ENCODE measurements at places on chromosomes 3 and 15.

DNA sequence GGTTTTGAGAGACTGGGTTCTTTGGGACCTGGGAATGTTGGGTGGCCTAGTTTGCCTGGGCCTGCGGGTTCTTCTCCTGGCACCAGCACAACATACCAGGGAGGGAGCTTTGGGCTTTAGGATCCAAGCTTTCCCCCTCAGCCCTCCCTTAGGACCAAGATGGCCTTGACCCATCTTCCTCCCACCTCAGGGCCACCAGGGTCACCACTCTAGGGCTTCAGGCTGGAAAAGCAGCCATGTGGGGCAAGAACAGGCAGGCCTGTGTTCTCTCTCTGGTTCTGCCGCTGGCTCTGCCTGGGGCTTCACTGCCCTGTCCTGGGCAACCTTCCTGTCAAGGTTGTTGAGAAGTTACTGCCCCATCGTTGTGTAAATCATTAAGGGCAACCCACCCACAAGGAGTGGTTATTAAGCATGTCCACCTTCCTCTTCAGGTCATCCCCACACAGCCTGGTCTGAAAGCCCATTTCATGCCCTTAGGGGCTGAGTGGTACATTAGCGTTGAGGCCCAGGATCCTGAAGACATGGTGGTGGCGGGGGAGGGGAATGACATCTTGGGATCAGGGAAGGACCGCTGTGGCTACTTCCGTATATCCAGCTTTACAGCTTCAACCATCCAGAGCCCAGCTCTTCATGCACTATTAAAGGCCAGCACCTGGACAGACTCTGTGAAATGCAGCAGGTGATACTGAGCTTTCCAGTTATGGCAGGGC lies 652 bp downstream of the DUOX1 start:
- DNase-seq = no peak

- peak; percentile 29 for DNase-seq
Observed at GRCh38 chr15:76057332-76058000, 2.3 kb upstream of the TMEM266 start.

GRCh38 chr3:120448756-120449155 lies 2.0 kb downstream of the FSTL1 start:
- DNase-seq = peak; percentile 98

- DNase-seq = no peak
Observed at GRCh38 chr3:149744151-149744550, 8.1 kb downstream of the COMMD2 start.

DNA sequence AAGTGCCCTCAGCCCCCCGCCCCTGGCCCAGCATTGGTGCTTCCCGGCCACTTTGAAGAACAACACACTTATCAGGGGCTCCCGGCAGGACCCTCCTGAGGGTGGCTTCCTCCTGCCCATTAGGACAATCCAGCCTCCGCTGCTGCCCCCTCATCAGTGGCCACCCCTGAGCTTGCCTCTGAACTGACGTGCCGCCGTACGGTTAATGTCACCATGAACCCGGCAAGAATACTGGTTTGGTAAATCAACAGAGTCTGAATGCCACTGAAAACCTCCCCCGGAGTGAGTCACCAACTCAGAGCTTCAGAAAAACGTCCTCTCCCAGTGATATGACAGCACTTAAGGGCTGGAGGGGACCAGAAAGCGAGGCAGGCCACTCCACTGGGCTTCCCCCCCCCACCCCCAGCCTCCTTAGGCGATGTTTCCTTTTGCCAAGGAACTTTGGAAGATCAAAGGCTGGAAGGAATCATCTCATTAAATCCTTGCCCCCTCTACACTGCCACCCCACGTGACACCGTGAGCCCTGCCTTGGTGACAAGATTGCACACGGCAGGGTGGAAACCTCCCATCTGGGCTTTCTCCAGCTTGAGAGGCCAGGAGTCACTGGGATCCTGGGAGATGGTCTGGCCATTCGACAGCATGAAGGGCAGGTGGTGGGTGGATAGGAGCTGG lies 142.1 kb downstream of the NUP210 start:
- no peak for DNase-seq

DNA sequence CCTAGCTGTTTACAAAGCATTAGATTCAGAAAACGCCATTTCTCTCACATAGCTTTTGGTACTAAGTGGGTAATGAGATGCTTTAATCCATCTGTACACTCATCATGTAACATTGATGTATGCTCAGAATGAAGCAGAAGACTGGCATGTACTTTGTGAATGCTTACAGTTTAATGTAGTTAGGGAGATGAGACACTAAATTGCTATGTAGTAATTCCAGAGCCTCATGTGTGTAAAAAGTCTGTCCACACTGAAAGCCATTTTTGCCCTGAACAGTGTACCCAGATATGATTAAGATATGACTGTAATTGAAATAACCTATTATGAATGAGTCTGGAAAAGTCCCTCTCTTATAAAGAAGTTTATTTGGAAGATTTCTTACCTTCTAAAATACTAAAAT lies 66.5 kb downstream of the ARMC8 start:
- no peak for DNase-seq

GRCh38 chr15:88428053-88428452 lies 39.1 kb downstream of the MRPL46 start:
- no peak for DNase-seq

DNA sequence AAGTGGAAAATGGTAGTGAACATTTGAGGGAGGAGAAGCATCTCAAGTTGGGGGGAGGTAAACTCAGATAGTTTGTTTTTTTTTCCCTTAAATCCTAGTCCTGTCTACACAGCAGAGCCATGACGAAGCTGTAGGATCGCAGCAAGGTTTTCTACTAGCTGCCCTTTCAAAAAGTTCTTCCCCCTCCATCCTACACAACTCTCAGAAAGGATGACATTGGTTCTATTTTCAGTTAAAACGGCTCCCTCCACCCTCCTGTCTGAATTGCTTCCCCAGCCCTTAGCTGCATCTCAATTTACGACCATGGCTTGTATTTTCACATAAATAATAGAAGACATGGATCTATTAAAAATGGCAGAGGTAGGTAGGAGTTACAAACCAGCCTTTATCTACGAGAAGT lies 2.2 kb downstream of the HOMER2 start:
- no peak for DNase-seq

DNA sequence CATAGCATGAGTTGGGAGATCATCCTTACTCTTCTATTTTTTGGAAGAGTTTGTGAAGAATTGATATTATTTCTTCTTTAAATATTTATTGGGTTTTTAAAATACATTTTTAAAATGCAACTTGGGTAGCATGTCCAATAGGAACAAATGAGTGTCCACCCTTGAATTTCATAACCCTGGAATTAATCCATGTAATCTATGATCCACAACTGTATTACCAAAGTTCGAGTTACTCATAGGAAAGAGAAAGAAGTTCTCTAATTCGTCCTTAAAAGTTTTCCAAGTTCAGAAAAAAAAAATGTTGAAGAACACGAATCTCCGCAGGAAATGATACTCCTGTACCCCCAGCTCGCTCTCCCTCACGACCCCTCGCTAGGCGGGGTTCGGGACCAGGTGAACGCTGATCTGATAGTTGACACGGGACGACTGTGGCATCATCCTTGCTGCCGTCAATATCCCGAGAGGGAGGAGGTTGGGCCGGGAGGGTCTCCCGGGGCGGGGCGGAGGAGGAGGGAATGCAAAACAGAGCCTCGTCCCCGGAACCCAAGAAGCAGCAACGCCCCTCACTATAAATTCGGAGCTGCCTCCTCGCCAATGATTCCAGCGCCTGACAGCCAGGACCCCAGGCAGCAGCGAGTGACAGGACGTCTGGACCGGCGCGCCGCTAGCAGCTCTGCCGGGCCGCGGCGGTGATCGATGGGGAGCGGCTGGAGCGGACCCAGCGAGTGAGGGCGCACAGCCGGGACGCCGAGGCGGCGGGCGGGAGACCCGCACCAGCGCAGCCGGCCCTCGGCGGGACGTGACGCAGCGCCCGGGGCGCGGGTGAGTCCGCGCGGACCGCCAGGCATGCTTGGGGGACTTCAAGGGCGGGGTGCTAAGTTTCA lies at the start of gene AGTR1:
Gene AGTR1, plus strand, starts transcription at position 598 of the 884 bp plus-strand sequence. CDS start 43,133 bp downstream, outside the sequence.
- peak; percentile 86 for DNase-seq

- peak; percentile 65 for DNase-seq
Observed at GRCh38 chr3:141412087-141412935, 44.0 kb downstream of the ZBTB38 start.

- peak; percentile 98 for DNase-seq
Observed at GRCh38 chr15:29612096-29612495, 210.2 kb downstream of the TJP1 start.

DNA sequence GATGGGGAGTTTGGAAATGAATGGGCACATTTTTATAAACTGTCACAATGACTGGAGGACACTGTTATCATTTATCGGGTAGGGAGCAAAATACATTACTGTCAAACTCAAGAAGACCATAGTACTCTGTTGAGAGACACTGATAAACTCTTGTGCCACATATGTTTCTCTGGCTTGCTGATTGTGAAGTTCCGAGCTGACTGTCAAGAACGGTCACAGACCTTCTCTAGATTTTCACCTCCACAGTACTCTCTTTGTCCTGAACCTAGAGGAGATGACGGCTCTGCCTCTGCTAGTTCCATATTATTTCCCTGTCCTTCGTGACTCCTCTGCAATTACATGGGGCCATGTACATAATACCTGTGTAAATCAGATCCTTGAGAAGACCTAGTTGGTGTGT lies 451.9 kb downstream of the LPP start:
- DNase-seq = no peak

DNA sequence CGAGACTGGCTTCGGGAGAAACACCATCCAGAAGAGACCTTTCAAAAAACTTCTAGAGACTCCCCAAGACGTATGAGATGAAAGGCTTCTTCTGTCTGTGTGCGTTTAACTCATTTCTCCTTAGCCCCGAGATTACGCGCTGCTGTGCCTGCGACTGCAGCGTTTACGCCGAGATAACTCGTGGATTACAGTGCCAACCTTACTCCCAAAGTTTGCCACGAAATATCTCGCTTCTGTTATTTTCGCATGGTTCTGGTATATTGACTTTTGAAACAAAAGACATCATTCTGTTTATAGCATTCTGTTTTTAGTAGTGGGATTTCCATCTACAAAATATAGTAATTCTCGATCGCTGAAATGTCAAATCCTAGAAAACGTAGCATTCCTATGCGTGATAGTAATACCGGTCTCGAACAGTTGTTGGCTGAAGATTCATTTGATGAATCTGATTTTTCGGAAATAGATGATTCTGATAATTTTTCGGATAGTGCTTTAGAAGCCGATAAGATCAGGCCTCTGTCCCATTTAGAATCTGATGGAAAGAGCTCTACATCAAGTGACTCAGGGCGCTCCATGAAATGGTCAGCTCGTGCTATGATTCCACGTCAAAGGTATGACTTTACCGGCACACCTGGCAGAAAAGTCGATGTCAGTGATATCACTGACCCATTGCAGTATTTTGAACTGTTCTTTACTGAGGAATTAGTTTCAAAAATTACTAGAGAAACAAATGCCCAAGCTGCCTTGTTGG lies 467 bp downstream of the PGBD4 start:
- DNase-seq = no peak

DNA sequence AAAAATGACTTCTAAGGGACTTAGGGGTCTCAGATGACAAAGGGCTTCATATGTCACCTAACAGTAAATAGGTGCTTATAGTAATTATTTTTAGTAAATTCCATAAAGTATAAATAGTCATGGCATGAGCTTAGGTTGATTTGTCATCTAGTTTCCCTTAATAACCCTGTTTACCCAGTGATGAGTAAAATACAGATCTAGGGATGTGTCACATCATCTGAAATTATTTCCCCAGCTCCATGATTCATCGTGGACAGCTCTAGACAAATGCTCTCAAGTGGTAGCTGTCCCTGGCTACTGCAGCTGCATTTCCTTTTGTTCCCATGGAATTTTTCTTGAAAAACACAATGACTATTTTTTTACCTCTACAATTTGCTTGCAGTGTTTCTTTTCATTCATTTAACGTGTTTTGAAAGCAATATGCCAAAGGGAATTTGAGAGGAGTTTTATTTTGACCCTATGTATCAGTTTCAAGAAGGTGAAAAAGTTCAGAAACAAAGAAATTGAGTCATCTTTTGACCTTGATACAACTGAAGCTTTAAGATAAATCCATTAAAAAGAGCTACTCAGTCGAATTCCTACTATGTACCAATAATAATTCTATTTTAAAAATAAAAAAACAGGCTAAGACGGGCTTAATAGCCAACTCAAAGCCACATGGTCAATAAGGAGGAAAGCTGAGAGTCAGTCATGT lies 241.6 kb downstream of the KCNMB2 start:
- peak; percentile 49 for DNase-seq

- peak; percentile 74 for DNase-seq
Observed at GRCh38 chr3:181782306-181782954, 70.7 kb downstream of the SOX2 start.

GRCh38 chr3:194364652-194365434 lies 4.7 kb downstream of the LRRC15 start:
- DNase-seq = peak; percentile 98

- no peak for DNase-seq
Observed at GRCh38 chr3:172125053-172125452, 85.7 kb downstream of the FNDC3B start.

DNA sequence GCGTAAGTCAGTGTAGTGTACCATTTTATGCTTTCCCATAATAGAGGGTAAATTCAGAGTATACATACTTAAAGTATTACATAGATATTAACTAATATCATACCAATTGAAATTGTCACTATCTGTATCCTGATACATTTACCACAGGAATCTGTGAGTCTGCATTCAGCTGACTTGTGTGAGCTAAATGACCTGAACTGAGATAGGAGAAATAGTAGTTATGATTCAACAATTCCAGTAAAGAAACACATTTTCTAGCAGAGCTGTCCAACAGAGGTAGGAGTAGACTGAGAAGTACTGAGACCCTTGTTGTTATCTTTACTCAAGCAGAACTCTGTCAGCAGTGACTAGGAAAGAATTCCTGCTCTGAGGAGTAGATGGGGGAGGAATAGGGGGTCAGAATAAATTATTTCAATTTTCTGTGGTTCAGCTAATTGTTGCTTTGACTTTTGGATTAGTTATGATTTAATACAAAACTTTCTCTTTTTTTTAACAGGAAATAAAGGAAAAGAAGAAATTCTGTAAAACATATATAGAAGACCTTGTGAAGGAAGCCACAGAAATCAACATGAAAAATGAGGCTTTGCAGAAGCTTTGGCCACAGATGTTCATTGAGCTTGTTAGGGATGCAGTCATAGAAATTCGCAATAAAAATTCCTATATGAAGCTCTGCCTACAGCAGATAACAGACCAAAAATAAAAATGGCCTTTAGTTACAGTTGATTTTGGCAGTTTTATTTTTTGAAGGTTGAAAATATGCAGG lies 66.2 kb upstream of the THSD4 start:
- peak; percentile 98 for DNase-seq

GRCh38 chr15:90402767-90403166 lies 14.7 kb downstream of the IQGAP1 start:
- DNase-seq = no peak

DNA sequence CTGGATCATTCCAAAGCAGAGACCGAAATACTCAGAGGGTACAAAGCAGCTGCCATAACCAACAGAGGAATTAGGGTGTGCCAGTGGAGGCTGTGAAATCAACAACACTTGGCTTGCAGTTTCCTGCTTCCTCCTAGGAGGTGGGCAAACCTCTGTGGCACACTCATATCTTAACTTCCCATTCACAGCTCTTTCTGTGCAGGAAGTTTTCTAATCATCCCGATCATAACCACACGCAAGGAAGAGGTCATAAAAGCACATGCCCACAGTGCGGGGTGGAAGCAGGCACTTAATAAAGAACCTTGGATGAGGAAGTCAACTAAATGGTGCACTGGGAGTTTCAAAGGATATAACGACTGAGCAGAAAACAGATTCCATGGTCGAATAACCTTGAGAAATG lies 5.1 kb downstream of the SCAMP2 start:
- DNase-seq = no peak
